ENCODE measurements at places on chromosomes 1 and 21.
A peak's percentile ranks its signal among the peaks of the same experiment; 100 is the strongest.

GRCh38 chr21:32719085-32719484, 8.7 kb downstream of the SYNJ1 start:
- no peak for DNase-seq

GRCh38 chr1:6833804-6834203, 48.5 kb downstream of the CAMTA1 start:
- no peak for DNase-seq

- DNase-seq: no peak
These were observed 621 bp downstream of the AMPD1 start for GRCh38 chr1:114694540-114695310.

DNA sequence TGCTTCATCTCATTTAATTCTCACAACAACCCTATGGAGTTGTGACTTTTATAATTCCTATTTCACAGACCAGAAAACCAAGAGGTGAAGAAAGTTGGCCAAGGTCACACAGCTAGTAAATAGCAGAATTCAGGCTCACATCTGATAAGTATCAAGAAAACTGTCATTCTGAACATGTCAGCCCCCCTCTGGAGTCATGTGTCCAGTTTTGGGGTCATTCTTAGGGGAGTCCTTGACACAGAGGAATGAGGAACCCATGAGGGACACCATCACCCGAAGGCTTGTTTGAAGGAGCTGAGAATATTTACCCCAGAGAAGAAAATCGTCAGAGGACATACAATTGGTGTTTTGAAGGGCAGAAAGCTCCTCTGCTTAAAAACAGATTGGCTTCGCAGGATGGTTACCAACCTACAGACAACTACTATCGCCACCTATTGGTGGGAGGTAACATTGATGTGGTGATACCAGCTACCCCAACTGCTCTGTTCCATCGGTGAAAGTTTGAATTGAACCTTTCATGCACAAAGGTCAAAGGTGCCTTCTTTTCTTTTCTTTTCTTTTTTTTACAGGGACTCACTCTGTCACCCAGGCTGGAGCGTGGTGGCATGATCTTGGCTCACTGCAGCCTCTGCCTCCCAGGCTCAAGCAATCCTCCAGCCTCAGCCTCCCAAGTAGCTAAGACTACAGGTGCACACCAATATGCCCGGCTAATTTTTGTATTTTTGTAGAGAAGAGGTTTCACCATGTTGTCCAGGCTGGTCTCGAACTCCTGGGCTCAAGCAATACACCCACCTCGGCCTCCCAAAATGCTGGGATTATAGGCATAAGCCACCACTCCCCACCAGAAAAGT, 31.3 kb downstream of the NCMAP start:
- no peak for DNase-seq

DNA sequence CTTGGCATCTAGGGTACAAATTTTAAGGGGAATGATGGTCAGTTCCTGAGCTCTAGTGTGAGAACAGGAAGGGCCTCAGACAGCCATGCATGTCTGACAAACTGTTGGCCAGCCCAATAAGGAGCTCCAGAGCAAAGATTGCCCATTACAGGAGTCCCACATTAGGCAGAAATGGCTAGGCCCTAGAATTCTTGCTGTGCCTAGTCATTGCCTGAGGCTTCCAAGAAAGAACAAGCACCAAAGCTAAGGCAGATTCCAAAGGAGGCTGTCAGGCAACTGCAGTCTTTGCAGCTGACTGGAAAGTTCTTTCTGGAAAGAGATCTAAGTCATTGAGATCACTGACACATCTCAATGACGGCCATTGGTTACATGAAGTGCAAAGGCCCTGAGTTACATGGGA, 3.9 kb upstream of the STIL start:
- DNase-seq: no peak

DNA sequence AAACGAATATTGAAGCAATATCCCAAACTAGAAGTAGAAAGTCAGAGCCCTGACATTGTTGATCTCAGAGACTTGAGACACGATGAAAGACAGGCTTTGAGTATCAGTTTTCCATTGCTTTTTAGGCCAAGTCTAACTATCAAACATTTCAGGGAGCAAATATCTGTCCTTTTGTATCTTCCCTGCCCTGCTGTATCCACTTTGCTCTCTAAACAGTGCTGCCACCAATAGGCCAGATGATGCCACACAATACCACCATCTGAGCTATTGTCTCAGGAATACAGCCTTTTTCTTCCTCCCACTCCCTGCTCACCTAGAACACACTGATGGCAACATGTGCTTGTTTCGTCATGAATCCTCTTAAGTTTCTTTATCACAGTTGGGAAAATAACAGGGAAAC, 62.6 kb upstream of the SPAG17 start:
- DNase-seq: no peak

DNA sequence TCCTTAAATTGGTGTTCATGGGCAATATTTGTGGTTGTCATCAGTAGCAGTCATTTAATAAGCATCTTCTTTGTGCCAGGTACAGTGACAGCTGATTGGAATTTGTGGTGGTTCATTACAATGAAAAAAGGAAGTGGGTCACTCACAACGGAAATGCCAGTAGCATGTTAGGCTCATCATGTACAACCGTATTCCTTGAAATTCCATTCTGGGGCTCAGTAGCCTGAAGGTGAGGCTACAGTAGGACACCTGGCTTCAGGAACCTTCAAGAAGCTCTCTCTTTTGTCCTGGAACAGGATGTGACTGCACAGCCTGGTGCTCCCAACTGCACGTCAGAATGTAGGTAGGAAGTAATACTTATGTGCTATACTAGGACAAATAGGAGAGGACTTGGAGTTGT, 93.9 kb downstream of the ST3GAL3 start:
- DNase-seq: no peak

GRCh38 chr1:160619742-160620277, 27.0 kb downstream of the SLAMF1 start:
- DNase-seq: no peak

DNA sequence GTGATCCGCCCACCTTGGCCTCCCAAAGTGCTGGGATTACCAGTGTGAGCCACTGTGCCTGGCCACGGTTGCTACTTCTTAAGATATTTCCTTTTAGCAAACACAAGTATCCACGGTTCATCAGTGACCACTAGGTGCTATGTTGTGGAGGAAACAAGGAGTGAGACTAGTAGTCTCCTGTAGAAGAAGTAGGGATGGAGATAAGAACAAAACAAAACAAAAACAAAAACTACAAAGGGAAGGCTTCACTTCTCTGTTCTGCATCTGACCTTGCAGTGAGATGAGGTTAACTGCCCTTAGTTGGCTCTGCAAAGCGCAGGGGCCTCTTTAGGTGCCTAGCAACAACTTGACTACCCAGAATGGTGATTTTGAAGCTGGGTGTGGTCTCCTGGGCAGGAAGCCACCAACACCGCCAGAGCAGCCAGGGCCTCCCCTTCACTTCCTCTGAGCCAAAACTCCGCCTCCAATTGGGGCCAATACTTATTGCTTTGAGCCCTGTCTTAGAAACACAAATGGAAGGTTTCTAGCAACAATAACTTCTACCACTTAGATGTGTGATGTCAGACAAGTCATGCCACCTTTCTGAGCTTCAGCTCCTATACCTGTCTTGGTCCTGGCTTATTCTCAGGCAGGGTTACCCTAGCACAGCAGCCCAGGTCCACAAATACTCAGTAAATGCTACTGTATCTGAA, 12.8 kb upstream of the CDC42 start:
- DNase-seq: no peak

DNA sequence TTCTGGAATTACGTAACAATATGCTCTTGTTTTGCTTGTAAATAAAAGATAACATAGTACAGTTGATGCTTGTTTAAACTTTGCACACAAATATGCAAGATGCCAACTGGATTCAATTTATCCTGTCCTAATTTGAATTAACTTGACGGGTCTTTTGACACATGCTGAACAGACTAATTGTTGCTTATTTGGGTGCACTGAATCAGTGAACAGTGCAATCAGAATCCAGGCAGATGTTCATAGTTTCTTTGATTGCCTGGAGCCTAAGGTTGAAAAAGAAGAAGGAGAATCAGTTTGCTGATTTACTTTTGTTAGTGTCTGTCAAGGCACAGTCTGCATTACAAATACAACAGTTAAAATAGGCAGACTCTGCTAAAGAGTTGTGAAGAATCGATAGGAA, 307.9 kb downstream of the COL11A1 start:
- no peak for DNase-seq

DNA sequence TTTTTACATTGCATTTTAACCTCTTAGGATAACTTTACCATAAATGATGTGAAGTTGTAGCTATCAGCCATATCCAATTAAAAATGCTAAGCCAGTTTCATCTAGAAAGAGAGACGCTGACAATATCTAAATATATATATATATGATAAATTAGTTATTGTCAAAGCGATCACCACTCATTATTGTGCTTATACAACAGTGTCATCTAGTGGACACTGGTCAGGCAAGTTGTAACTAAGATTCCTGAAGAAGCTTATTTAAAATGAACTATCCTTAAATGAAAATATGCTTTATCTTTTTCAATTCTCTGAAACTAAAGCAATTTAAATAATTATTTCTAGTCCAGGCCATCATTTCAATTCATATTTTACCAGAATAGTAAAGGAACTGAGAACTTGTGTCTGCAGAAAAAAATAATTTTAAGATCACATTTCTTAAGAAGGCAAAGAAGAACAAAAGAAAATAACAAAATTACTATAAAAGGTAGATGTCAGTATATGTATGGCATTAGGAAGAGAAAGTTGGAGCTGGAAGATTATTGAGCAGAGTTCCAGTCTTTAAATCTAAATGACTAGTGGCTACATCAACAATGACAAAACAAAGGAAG, 193.3 kb upstream of the SNX7 start:
- DNase-seq: no peak

- DNase-seq: no peak
These were observed 3.0 kb downstream of the TSPEAR start for GRCh38 chr21:44708213-44708865.

- no peak for DNase-seq
These were observed 488.0 kb upstream of the PLXNA2 start for GRCh38 chr1:208731981-208732821.

DNA sequence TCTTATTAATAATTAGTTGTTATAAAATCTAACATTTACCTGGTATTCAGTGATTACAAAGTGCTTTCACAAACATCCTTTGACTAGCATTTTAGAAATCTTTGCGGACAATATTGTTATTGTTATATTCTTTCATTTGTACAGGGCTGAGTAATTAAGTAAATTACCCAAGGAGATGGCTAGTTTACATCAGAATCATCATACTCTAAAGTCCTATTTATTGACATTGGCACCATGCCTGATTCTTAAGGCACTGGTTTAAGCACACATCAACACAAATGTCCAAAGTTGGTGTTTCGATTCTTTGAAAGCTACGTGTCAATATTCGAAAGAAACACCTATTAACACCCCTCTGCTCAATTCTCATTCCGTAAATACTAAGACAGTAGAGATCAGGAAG, 424.6 kb upstream of the CHRM3 start:
- no peak for DNase-seq

DNA sequence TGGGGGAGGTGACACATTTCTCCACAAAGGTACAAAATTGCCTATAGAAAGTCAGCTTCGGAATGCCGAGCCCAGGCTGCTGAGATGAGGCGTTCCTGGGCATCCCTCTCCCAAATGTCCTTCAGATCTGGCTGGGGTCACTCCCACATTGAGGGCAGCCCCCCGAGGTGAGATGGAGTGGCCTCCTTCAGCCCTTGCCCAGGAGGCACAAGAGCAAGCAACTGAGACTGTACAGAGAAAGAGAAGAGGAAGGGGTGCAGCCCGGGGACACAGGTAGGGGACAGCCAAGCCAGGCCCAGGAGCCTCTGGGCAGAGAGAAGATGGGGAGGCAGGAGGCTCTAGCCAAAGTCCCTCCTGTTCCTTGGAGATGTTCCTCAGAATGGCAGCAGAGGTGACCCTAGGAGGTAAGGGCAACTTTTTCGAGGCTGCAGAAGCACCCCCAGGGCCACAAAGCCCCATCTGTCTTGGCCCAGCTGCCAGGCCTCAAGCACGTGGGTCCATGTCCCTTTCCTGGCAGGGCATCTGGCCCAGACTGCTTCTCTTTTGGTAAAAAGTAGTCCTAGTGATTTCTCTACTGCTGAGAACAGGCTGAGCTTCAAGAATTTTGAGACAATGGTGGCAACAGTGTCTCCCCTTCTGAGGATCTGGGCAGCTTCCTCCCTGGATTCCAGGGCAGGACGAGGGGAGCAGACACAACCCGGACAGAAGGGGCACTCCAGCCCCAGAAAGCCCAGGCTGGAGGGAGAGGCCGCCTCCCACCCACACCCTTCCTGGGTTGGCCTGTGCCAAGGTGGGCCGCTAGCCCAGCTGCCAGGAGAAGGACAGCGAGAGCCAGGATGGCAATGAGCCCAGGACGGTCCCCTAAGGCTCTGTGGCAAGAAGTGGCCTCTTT, 68.0 kb downstream of the LRRN2 start:
- peak; percentile 40 for DNase-seq

GRCh38 chr1:209391792-209392191, 191.7 kb upstream of the CAMK1G start:
- DNase-seq: no peak

DNA sequence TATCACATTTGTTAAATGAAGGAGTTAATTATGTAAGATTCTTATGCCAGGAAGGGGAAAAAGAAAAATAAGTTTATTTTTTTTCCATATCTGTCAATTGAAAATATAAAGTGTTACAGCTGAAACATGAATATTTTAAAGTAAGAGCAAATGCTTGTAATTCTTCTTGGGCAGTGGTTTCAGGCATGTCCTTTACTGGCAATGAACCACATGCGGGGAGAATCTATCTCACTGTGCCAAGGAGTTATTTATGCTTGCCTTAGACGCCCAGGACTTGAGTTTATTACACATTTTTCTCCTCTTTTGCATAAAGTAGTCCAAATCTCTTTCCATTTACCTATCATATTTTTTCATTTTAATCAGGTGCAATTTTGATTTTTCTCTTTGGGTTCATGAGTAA, 207.8 kb upstream of the NRIP1 start:
- DNase-seq: no peak

GRCh38 chr1:91166106-91166712, 144.4 kb upstream of the ZNF644 start:
- DNase-seq: no peak

DNA sequence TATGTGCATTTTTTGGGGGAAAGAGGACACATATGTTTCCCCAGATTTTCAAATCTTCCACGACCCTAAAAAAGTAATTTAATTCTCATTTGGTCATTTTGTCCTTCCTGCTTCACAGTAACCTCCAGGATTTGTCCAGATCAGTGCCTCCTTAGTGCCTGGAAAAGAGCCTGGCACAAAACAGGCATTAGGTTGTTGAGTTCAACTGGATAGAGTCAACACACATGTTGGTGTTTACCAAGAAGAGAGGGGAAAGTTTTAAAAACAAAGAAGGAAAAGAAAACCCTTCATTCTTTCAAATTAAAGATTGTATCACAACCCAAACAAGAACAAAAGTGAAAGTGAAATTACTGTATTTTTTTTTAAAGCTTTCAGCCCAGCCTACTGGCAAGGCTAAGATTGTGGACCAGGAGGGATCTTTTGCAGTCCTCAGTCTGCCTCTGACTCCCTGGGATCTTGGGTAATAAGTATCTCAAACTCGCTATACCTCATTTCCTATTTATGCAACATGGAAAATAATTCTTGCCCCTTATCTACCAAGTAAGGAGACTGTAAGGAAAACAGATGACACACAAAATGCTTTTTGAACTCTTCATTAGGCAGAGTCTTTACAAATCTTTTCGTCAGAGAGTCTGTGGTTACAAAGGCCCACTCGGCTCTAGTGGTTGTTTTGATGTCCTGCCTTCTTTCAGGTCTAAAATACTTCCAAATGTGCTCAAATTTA, 57.8 kb downstream of the ZNF281 start:
- no peak for DNase-seq

- DNase-seq: no peak
These were observed 280.0 kb downstream of the NFIA start for GRCh38 chr1:61362351-61362750.

- DNase-seq: no peak
These were observed 185.6 kb upstream of the NRIP1 start for GRCh38 chr21:15250384-15250783.

Data from cerebellar nuclear complex (tissue), 1 donor.